Natural killer cell treated with Interleukin-12 subunit alpha and Interleukin-12 subunit beta and Interleukin-15 and Interleukin-18, amount 100 ng/mL, for 72 hours (primary cell): ENCODE measurements at places on chromosomes 13 and 19.
A peak's percentile ranks its signal among the peaks of the same experiment; 100 is the strongest.

DNA sequence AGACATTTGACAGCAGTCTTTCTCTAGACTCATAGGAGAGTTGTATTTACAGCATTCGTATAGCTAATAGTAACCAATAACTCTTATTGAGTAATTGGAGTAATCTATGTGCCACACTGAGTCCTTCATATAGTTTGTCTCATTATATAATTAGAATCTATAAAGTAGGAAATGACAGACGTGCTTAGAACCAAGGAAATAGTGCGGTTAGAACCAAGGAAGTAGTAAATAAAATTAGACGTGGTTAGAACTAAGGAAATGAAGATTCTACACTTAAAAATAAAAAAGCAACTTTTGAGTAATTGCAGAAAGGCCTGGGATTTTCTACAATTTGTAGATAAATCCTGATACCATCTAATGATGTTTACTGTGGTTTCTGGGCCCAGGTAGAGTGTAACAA, 107.8 kb upstream of the TNFSF11 start:
- peaks cover 7% of the 10 kb centered on the region for H3K27me3 ChIP-seq
- peak overlapping the region; percentile 24 for H3K27ac ChIP-seq
- no peak for DNase-seq
- H3K4me3 ChIP-seq: peak overlapping the region; percentile 44

GRCh38 chr13:80862456-80862855, 521.5 kb upstream of the SPRY2 start:
- no peaks in the 10 kb centered on the region for H3K36me3 ChIP-seq
- no peak overlapping the region for H3K27ac ChIP-seq
- peaks cover under 1% of the 10 kb centered on the region for H3K27me3 ChIP-seq
- no peak for DNase-seq

GRCh38 chr19:16376649-16377048, 52.0 kb downstream of the KLF2 start:
- DNase-seq: peak; percentile 59
- H3K36me3 ChIP-seq: no peaks in the 10 kb centered on the region

DNA sequence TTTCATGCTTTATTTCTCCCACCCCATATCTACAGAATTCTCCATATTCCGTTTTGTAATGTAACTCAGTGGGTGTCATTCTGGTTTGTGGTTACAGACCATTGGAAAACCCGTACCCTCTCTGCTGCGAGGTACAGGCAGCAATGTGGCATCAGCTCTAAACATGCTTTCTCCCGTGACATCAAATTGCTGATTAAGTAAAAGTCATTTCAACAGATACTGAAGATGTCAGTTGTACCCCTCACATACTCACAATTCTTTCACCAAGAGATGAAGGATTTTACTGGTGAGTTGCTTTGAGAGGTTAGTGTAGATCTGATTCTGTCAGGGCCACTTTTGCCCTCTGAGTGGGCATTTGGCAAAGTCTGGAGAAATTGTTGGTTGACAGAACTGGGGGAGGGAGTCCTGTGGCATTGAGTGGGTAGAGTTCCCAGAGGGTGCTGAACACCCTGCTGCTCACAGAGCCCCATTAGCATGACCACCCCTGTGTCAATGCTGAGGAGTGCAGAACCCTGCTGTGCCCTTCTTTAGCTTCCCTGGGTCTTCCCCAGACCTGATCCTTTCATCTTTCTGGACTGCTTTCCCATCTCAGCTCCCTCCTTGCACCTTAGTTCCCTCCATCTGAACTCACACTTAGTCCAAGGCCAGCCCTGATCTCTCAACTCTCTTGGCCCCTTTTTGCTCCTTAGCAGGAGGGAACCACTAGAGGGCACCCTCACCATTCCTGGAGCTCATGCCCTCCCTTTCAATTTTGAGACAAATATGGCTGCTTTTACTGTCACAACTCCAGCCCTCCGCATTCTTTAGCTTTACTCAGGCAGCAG, 39.9 kb upstream of the CEACAM8 start:
- DNase-seq: no peak
- no peaks in the 10 kb centered on the region for H3K36me3 ChIP-seq
- no peak overlapping the region for H3K27ac ChIP-seq

- no peaks in the 10 kb centered on the region for H3K27me3 ChIP-seq
- no peaks in the 10 kb centered on the region for H3K36me3 ChIP-seq
- no peak overlapping the region for H3K4me3 ChIP-seq
- DNase-seq: no peak
These were observed 1238.0 kb downstream of the PCDH17 start for GRCh38 chr13:58869566-58869965.

- H3K4me3 ChIP-seq: no peak overlapping the region
- DNase-seq: no peak
- H3K27ac ChIP-seq: no peak overlapping the region
These were observed 57.1 kb upstream of the HTR2A start for GRCh38 chr13:46953941-46954340.

DNA sequence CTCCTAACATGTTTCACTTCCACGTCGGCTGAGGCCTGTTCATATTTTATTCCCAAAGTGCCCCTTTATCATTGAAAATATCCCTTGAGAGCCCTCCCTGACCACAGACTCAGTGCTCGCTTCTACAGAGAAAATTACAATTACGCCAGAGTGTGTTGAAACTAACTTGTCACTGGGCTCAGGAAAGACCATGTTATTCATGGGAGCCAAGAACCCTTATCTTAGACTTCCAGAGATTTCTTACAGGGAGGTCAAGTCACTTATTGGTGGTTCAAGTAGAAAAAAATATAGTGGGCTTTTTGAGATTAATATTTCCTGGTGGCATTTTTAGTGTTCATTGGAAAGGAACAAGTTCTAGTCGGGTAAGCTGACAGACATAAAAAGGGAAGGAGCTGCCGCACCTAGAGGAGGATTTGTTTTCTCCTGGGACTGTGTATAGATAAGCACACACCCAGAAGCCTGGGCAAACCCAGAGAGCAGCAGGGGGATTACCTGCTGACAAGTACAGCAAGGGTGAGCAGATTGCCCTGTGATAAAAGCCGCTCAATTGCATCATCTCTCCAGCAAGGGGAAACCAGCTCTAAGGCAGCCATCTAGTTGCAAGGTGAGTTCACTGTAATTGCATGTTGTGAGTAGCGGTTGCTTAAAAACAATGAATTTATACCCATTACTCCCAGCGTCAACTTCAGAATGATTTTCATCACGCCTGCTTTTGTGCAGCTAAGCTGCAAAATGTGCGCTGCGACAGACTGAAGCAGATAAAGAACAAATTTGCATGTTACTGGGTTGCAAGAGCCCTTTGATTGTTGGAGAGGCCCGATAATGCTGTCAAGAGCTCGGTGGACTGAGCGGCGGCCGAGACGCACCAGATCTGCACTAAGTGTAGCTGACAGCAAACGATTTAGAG, 46.2 kb downstream of the DCT start:
- no peak for DNase-seq
- no peaks in the 10 kb centered on the region for H3K36me3 ChIP-seq
- peaks cover 13% of the 10 kb centered on the region for H3K27me3 ChIP-seq
- no peak overlapping the region for H3K4me3 ChIP-seq
- H3K27ac ChIP-seq: no peak overlapping the region

DNA sequence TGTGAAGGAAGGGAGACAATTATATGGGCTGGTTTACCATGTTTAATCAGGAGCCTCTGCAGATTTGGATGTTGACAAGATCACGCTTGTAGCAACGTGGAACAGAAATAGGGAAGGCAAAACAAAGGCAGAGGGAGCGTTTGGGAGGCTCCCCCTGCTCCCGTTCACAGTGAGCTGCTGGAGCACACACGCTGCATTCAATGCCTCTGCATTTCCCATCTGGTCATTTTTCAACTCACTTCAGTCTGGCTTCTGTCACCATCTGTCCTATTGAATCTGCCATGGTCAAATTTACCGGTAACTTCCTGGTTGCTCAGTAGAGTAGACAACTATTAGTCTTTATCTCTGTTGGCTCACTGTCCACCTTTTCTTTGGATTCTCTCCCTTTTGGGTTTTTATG, 91.0 kb downstream of the NHLRC3 start:
- H3K27me3 ChIP-seq: peaks cover 6% of the 10 kb centered on the region
- DNase-seq: no peak
- H3K27ac ChIP-seq: no peak overlapping the region
- H3K36me3 ChIP-seq: no peaks in the 10 kb centered on the region
- no peak overlapping the region for H3K4me3 ChIP-seq

DNA sequence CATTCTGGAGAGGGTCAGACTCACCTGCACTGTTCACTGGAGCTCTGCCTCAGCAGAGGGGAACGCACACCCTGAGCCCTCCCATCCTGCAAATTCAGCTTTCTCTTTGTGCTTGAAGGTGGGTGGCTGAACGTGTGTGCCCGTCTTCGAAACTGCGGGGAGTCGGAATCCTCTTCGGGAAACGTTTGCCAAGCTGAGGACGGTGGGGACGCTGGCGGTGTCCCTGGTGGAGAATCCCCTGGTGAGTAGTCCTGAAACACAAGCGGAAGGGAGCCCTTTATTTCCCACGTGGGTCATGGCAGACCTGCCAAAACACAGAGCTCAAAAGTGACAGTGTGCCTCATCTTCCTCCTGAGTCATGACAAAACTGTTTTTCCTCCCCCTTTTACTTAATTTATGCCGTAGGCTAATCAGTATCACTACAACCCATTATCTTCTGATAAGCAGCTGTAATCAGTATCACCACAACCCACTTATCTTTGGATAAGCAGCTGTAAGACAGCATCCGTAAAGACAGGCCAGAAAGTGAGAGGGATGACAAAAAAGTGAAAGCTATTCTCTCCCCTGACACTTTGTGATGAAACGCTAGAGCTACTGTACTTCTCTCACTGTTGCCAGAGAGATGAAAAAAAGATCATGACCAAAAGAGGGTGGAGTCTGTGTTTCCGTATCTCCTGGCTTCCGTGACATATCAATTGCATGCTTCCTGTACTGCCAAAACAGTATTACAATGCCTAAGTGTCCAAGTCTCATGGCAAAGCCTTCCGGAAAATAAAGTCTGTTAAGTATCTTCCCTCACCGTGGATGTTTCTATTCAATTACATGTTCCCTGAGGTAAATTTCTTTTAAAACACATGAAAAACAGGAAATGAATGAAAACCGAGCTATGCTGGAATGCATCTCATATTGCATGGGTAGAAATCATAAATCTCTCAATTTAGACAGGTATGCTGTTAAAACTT, 155.5 kb downstream of the TBC1D4 start:
- peaks cover 12% of the 10 kb centered on the region for H3K4me1 ChIP-seq
- no peaks in the 10 kb centered on the region for H3K27me3 ChIP-seq
- peak overlapping the region; percentile 56 for H3K27ac ChIP-seq
- no peak for DNase-seq
- peak overlapping the region; percentile 84 for H3K4me3 ChIP-seq

GRCh38 chr19:5679289-5680083, 830 bp downstream of the MICOS13 start:
- no peak for DNase-seq
- no peaks in the 10 kb centered on the region for H3K36me3 ChIP-seq
- peaks cover 23% of the 10 kb centered on the region for H3K4me1 ChIP-seq
- no peaks in the 10 kb centered on the region for H3K27me3 ChIP-seq
- H3K4me3 ChIP-seq: peak overlapping the region; percentile 86

GRCh38 chr19:16070366-16070990, 5.8 kb upstream of the TPM4 start:
- no peak overlapping the region for H3K27ac ChIP-seq
- H3K4me3 ChIP-seq: no peak overlapping the region
- no peaks in the 10 kb centered on the region for H3K36me3 ChIP-seq
- no peaks in the 10 kb centered on the region for H3K27me3 ChIP-seq

DNA sequence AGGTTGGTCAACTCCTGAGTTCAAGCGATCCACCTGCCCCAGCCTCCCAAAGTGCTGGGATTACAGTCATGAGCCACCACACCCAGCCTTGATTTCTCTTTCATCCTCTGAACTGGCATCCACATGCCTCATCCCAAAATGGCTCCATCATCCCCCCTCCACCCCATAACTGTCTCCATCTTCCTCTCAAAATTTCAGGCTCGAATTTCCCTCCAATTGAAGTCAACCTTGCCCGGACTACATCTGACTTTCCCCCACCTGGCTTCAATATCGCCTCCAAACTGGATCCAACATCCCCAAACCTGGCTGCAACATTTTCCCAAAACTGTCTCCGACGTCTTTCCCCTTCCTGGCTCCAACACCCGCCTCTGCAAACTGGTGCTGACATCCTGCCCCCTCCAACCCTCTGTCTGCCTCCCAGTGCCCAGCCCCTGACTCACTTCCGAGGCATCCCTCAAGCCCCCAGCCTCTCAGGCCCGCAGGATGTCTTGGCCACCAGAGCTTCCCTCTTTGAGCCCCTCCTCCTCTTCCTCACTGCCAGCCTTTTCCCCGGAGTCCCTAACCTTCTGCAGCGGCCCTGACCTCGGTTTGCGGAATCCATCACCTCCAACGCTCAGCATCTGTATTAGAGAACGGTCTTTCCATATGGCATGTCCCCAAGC, 943 bp downstream of the EXOC3L2 start:
- DNase-seq: no peak
- H3K36me3 ChIP-seq: no peaks in the 10 kb centered on the region
- H3K4me3 ChIP-seq: no peak overlapping the region
- peaks cover 3% of the 10 kb centered on the region for H3K27me3 ChIP-seq
- H3K4me1 ChIP-seq: no peaks in the 10 kb centered on the region

GRCh38 chr19:10642473-10643171, 11.5 kb upstream of the ILF3 start:
- H3K4me1 ChIP-seq: peaks cover 20% of the 10 kb centered on the region
- no peaks in the 10 kb centered on the region for H3K27me3 ChIP-seq
- no peak overlapping the region for H3K27ac ChIP-seq
- DNase-seq: no peak
- H3K4me3 ChIP-seq: no peak overlapping the region

GRCh38 chr13:50991579-50992521, 82.3 kb downstream of the RNASEH2B start:
- DNase-seq: no peak
- H3K4me1 ChIP-seq: peaks cover 11% of the 10 kb centered on the region
- H3K36me3 ChIP-seq: peaks cover 4% of the 10 kb centered on the region

DNA sequence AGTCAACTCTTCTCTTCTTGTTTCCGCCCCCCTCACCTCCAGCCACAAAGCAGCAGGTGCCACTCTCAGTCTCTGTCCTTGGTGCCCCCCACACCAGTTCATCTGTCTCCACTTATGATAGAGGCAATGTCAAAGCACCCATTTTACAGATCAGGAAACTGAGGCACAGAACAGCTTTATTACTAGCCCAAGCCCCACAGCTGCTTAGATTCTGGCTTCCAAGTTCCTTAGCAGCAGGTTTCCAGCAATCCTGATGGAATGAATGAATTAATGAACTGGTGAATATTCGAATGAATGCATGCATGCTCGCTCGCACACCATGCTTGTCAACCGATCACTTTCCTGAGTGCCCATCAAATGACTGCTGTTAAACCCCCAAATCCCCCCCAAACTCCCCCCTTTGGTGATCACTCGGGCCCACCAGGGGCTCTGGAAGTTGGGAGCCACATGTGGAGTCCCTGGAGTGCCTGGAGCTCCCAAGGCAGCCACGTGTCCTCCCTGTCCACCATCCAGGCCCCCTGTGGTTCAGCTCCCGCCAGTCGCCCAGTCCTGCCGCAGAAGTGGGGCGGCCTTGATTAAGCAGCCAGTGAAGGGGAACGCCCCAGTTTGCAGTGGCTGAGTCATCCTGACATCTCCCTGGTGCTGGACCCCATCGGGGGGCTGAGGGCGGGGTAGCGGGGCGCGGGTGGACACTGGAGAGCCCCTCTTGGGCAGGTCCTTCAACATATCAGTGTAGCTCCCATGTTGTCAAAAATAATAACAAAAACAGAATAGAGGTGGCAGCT, 6.8 kb downstream of the PTPRS start:
- peaks cover 4% of the 10 kb centered on the region for H3K4me1 ChIP-seq
- no peaks in the 10 kb centered on the region for H3K36me3 ChIP-seq
- H3K4me3 ChIP-seq: no peak overlapping the region
- H3K27ac ChIP-seq: no peak overlapping the region
- DNase-seq: no peak
